ENCODE measurements at places on chromosomes 1 and 21.

DNA sequence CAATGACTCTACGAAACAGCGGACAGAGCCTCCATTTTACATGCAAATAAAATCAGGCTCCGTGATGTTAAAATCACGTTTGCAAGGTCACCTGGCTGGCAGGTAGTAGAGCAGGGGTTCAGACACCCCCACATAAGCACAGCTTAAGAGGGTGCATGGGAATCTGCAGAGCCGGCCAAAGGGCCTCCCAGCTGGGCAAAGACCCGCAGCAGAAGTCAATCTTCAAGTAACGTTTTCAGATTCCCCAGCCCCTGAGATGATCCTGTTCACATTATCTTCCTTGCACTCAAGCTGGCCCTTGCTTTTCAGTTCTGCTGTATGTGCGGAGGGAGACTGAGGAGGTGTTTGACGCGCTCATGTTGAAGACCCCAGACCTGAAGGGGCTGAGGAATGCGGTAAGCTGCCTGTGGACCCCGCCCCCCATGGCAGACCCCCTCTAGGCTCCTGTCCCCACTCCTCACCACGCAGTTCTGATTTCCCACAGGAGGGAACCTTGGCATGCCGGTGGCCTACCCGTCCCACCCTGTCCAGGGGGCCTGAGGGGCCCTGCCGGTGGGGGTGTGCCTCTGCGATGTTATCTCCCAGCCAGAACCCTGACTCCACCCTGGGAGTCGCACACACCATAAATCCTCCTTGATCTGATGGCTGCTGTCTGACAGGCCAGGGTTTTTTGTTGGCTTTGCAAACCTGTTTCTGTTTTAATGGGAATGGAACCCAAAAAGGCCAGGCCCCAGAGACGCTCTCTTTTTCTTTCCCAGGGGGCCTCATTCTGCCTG lies 28.2 kb downstream of the GRHL3 start:
- no peak for DNase-seq

- no peak for DNase-seq
Observed at GRCh38 chr1:97384294-97384968, 536.4 kb downstream of the DPYD start.

DNA sequence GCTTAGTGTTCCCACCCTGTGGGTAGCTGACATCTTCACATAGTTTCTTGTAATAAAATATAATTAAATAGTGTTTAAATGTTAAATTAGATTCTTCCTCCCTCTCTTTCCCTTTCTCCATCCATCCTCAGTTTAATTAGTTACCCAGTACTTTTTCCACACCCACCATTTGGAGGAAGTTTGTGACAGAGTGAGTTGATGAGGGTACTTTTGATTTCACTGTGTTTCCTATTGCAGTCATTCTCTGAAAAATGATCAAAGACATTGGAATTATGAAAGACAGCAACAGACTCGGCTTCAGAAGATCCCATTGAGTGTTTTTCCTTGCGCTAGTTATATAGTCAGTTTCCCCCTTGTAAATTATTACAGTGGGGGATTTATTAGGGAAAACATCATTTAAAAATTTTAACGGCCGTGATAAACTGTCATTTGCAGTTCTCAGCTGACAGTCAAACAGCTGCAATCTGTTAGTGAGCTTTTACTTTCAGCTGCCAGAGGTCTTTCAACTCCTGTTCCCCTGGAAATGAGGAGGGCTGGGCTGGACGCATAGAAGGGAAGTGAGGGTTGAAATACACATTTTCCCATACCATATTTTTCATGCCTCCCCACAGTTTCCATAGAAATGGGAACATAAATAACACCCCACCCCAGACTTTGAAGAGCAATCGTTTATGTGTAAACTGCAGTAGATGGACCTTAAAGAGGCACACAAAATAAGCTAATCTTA lies 61.3 kb upstream of the CACYBP start:
- no peak for DNase-seq

- DNase-seq, result no peak
Observed at GRCh38 chr21:45341261-45341660, 53.6 kb upstream of the POFUT2 start.

- peak; percentile 95 for DNase-seq
Observed at GRCh38 chr1:6701437-6702153, at the start of gene DNAJC11. Gene DNAJC11, minus strand, starts transcription at chr1:6701816. Its CDS starts 16 bp downstream, at chr1:6701800.

DNA sequence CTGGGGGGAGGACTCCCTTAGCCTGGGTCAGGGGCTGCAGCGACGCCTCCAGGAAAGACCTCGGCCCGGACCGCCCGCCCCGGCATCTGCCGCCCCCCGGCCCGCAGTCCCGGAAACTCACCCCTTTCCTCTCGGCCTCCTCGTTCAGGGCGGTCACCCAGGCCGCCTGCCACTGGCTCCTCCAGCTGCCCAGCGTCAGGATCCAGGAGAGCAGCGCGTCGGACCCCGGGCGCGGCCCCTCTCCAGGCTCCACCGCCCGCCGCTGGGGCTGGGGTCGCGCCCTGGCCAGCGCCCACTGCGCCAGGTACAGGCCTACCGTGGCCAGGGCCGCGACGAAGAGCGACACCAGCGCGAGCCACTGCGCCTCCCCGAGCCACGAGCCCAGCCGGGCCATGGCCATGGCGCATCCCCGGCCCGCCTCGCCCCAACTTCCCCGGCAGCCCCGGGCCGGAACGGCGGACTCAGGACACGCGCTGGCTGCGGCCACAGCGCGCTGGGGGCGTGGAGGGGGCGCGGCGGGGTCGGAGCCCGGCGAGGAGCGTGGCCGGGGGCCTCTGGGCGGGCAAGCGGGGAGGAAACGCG lies 478 bp downstream of the C2CD2 start:
- peak; percentile 48 for DNase-seq

GRCh38 chr1:155012776-155013602 lies 10.4 kb downstream of the ZBTB7B start:
- no peak for DNase-seq

GRCh38 chr1:36594023-36594422 lies 111.3 kb upstream of the CSF3R start:
- DNase-seq, result no peak

DNA sequence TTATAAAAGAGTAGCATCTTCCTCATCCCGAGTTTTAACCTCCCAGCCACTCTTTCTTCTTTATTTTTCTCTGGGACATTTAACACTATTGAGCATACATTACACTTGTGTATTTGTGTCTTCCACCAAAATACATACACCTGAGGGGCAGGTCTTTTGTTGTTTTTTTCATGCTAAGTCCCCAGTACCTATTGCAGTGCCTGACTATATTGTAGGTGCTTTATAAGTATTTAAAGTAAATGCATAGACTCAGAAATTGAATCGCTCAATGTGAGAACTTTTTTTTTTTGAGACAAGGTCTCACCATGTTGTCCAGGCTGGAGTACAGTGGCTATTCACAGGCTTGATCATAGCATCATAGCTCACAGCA lies 7.8 kb upstream of the SEMA4A start:
- no peak for DNase-seq

DNA sequence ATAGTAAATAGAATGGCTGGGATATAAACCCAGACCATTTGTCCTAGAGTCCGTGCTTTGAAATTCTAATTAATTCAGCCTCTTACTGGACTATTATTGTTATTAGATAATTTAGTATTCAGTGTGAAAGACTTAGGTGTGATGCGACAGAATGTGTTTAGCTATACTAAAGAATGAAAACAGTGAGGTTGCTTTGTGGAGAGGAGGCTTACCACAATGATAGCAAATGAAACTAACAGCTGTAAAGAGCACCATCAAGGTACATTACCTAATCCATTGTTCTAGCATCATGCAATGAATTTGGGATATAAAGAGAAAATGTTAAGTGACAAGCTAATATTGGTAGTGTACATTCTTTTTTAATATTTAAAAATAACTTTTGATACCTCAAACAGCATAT lies 911.1 kb downstream of the KCNT2 start:
- no peak for DNase-seq

DNA sequence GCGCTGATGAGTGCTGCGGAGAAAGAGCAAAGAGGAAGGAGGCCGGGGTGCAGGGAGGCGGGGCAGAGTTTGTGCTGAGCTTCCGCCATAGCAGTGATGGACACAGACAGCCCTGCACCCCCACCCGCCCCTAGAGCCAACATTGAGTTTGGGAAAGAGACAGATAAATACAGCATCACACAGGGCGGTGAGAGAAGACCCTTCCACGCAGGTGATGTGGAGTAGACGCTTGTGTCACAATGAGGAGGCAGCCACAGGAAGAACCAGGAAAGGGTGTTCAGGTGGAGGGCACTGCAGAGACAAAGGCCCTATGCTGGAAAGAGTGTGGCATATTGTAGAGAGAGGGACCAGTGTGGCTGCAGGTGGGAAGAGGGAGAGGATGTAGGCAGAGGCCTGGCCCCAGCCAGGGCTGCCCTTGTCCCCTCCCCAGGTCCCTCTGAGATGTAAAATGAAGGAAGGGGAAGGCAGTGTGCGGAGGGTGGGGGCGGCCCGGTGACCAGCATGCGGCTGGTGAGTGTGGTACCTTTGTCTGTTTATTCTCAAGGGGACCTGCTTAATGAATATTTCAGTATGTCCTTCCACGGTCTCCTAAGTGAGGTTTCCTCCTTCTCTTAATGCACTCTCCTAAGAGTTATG lies 194.4 kb upstream of the TMEM51 start:
- DNase-seq, result no peak

DNA sequence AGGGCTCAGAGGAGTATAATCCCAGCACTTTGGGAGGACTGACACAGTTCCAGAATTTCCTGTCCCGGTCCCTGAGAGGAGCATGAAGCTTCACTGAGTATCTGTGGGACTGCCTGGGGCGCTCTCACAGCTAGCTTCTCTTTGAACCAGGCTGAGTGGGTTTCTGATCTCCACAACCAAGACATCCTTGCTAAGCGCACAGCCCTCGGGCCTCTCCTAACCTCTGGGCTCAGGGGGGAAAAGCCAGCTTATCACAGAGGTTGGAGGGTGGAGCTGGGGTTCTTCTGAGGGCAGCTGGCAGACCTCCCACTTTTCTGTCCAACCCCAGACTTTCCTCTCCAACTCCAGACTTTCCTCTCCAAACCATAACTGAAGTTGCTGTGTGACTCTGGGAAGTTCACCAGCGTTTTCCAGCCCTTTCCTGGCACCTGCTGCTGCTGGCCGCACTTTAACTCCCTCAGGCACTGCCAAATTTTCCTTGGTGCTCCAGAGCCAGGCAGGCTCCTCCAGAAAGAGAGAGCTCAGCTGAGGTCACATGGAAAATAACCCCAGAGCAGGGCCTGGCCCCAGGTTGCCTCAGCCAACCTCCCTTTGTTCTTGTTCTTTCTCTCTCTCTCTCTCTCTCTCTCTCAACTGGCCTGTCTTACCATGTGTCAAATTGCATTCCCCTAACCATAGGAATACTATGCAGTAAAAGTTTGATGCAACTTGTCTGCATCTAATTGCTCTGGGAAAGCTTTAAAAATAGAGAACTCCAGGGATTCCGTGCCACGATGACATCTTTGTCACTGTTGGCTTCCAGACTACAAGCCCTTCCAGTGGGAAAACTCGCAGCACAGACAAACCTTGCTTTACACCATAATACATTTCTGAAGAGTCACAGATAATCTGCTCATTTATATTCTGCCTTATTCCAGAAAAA lies 49.5 kb downstream of the OLFML2B start:
- DNase-seq, result peak; percentile 53

DNA sequence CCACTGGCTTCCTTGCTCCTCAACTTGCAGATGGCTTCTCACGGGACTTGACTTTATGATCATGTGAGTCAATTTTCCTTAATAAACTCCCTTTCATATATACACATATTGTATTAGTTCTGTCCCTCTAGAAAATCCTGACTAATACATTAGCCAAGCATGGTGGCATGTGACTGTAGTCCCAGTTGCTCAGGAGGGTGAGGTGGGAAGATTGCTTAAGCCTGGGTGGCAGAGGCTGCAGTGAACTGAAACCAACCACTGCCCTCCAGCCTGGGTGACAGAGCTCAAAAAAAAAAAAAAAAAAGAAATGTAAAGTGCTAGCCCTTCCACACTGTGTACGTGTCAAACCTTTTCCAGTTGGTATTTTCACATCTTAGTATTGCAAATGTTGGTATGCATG lies 857.0 kb downstream of the LTN1 start:
- DNase-seq, result no peak

- DNase-seq, result no peak
Observed at GRCh38 chr21:36852864-36853263, 113.6 kb downstream of the HLCS start.

- peak; percentile 94 for DNase-seq
Observed at GRCh38 chr1:53889304-53890298, at the start of gene YIPF1. Gene YIPF1, minus strand, starts transcription at chr1:53889797. Its CDS starts 860 bp downstream, at chr1:53888937.

GRCh38 chr1:55245781-55246180 lies 30.6 kb upstream of the USP24 start:
- DNase-seq, result no peak

DNA sequence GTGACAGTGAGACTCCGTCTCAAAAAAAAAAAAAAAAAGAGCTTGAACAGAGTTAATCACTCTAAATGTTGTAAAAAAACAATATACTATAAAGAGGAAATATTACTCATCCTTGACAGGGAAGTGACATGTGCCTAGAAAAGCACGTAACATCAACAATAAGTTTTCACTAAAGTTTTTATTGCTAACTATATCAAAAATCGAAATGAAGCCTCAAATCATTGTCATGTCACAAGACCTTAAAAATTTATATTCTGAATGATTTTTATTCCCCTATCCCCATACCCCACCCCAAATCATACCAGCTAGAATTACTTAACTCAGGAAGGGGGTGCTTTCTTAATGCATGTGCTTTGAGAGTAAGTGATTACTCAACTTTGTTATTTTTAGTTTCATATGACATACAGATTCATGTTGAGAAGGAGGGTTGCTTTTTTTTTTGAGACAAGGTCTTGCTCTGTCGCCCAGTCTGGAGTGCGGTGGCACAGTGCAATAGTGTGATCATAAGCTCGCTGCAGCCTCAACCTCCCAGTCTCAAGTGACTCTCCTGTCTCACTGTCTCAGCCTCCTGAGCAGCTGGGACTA lies 53.6 kb upstream of the MUTYH start:
- DNase-seq, result no peak

DNA sequence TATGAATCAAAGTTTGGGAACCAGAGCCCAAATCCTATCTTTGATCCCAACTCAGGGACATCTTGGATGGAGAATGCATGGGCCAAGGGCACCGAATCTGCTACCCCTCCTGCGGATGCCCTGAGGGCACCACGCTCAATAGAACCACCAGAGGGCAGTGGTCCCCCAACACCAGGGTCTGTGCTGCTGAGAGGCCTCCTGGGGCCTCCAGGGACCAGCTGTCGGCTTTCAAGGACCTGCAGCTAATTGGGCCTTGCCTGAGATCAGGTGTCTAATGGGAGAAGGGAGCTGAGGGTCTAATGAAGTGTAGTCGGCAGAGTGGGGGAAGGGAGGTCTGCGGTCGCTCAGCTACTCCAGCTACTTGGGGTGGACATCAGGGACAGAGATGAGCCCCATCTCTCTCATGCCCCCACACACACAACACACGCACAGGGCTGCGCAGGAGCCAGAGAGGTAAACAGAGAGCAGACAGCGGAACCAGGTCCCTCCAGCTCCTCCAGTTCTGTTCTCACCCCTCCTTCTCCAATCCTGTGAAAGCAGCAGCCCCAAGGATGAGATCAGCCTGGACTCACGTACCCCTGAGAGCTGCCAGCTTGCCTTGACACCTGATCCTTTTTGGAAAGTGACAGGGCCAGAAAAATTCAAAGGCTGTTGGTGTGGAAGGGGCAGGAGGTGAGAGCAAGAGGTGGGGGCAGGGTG lies 34.9 kb upstream of the PPP1R15B start:
- peak; percentile 89 for DNase-seq

GRCh38 chr1:21736876-21737275 lies 46.1 kb downstream of the USP48 start:
- DNase-seq, result no peak

GRCh38 chr1:85847356-85847755 lies 139.1 kb upstream of the ZNHIT6 start:
- no peak for DNase-seq

- DNase-seq, result no peak
Observed at GRCh38 chr1:162397039-162397448, 14.9 kb downstream of the SH2D1B start.

Data from psoas muscle (tissue), 8 donors.